ENCODE measurements at places on chromosomes 12 and 14. TPM values are rescaled to one million over a fixed set of nuclear protein-coding genes. Genes with fewer than 3 reads are reported as not detected.

Gene MSRB3
- total RNA-seq, result 19.1 TPM

Gene TAS2R42
- total RNA-seq, result not detected

DNA sequence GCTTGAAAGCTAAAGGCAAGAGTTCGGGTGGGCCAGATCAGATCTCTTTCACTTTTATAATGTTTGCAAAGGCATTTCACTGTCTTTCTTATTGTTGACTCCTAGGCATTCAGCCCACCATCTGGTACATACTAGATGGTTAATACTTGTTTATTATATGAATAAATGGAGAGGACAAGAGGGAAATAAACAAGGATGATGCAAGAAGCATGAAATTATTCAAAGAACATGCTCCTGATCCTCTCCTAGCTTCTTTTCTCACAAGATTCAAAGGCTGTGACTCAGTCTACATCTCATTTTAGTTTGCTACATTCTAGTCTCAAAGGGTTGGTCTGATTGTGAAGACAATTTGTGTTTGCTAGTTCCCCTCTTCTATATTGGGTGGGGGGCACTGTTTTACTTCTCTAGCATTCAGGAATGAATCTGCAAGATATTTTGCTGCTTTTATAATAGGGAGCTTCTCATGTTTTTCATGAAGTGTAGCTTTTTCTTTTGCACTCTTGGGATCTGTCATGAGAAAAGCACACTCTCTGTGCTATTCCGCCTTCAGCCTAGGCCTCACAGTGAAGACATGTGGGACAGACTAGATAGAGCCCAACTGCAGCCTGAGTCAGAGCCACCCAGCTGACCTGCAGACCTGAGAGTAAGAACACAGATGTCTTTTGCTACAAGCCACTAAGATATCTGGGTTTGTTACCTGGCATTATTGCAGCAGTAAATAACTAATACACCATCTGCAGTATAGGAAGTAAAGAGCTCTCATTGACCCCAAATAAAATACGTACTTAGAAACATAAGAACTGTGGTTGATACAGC, 65.7 kb downstream of the PTHLH start:
- H3K36me3 ChIP-seq, result no peaks in the 10 kb centered on the region
- no peak overlapping the region for H3K27ac ChIP-seq
- no peak for DNase-seq
- peaks cover 4% of the 10 kb centered on the region for H3K4me1 ChIP-seq
- no peak overlapping the region for H3K4me3 ChIP-seq

DNA sequence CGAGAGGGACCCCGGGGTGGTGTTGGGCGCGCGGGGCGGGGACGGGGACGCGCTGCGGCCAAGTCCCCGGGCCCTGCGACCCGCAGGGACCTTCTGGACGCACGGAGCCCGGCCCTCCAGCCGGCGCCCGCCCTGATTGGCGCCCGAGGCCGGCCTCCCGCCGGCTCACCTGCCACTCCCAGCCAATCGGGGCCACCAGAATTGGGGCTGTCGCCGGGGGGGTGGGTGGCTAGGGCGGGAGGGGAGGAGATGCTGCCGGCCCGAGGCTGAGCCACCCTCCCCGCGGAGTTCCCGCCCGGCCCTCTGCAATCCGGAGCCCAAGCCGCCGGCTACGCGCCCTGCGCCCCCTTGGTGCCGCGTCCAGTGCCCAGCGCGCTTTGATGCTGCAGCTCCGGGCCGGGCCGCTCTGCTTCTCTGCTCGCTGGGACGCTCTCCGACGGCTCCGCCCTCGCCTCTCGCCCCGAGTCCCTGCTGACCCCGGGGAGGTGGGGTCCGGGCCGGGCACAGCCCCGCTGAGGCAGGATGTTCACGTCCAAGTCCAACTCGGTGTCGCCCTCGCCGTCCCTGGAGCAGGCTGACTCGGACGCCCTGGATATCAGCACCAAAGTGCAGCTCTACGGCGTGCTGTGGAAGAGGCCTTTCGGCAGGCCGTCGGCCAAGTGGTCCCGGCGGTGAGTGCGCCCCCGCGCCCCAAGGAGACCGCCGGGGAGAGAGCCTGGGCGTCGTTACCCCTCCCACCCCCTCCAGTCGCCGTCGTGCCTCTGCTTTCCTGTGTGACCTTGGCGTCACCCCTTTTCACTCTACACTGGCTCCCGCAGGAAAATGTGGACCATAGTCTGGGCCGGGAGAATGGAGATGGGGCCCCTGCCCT, at the start of gene PLEKHD1:
Gene PLEKHD1, plus strand, starts transcription at position 285 of the 871 bp plus-strand sequence. Its CDS starts 238 bp downstream, at position 523.
- DNase-seq, result peak; percentile 22
- peak within 1 kb of the TSS; percentile 52 for H3K4me3 ChIP-seq
- H3K36me3 ChIP-seq, result no peaks in the 10 kb centered on the region
- no peaks in the 10 kb centered on the region for H3K27me3 ChIP-seq
- H3K4me1 ChIP-seq, result peaks cover 10% of the 10 kb centered on the region

- H3K27ac ChIP-seq, result no peak overlapping the region
- no peaks in the 10 kb centered on the region for H3K4me1 ChIP-seq
- 0 out of 2 replicates have a peak, but pooled peaks cover 5% of the 10 kb centered on the region for H3K36me3 ChIP-seq
- no peak for DNase-seq
- no peak overlapping the region for H3K4me3 ChIP-seq
Measured at GRCh38 chr14:31568671-31569070, 7.5 kb downstream of the NUBPL start.

Measured in SJCRH30 (cell line).